Activated CD4-positive, alpha-beta memory T cell treated with anti-CD3 and anti-CD28 coated beads, Interleukin-2, amount 10 ng/mL, durations not matched to agents 7 days and 5 days (primary cell): ENCODE measurements at places on chromosomes 12 and 14. TPM values are rescaled to one million over a fixed set of nuclear protein-coding genes. Genes with fewer than 3 reads are reported as not detected.

The EFS gene
- not detected for total RNA-seq

DNA sequence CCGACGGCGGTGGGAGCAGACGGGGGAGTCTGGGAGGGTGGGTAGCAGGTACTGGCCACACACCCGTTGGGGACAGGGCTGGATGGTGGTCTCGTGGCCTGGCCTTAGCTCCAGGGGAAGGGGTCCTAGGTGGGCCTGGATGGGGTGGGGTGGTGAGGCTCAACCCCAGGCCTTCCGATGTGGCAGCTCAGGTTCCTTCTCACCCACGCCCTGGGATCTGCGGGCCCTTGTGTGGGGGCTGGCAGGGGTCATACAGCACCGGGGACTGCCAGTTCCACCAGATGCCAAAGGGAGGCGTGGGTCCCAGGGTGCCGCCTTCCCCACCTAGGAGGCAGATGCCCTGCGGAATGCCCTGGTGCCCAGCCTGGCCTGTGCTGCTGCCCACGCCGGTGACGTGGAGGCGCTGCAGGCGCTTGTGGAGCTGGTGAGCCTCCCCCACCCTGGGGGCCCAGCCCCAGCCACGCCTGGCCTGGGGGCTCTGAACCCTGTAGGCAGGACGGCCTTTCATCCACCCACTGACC is 21.0 kb downstream of the ASPG start:
- H3K27ac ChIP-seq, result no peak overlapping the region
- no peak overlapping the region for H3K4me3 ChIP-seq
- no peaks in the 10 kb centered on the region for H3K4me1 ChIP-seq

DNA sequence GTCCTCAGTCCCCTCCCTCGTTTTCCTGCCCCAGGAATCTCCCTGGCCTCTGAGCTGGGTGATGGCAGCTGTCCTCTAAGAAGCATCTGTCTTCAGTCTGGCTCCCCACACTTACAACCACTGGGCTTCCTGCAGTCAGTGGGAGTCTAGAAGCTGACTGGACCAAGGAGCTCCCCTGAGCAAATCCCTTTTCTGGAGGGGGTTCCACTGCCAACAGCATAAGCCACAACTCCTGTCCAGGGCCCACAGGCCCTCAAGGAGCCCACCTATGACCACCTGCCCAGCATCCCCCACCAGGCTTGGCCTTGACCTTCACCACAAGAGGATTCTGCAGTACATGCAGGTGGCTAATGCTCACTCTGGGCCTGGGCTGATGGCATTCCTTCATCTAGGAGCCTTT is 4.1 kb downstream of the RDH16 start:
- H3K27ac ChIP-seq, result no peak overlapping the region
- no peaks in the 10 kb centered on the region for H3K36me3 ChIP-seq
- no peak overlapping the region for H3K4me3 ChIP-seq
- no peak for DNase-seq
- H3K27me3 ChIP-seq, result no peaks in the 10 kb centered on the region
- no peaks in the 10 kb centered on the region for H3K4me1 ChIP-seq

GRCh38 chr12:12451098-12451497 is 94.2 kb downstream of the BORCS5 start:
- H3K36me3 ChIP-seq, result peaks cover 32% of the 10 kb centered on the region
- no peak overlapping the region for H3K27ac ChIP-seq
- DNase-seq, result no peak
- no peaks in the 10 kb centered on the region for H3K27me3 ChIP-seq
- H3K4me1 ChIP-seq, result peaks cover 35% of the 10 kb centered on the region

DNA sequence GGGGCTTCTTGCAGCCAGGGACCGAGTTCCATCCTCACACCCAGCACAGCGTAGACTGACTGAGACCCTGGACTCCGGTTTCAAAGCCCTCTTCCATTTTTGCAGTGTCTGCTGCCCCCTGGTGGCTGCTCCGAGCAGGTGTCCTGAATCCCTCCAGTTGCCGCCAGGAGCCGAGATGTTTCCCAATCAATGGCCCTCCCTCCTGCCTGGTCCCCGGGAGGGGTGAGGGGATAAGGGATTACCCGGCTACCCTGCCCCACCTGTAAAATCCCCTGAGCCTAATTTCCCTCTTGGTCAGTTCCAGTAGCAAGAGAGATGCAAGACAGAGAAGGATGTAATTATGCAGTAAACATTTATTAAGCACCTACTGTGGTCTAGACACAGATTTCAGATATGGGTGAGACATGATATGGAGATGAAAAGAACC is 55.0 kb downstream of the PHETA1 start:
- no peaks in the 10 kb centered on the region for H3K4me1 ChIP-seq
- H3K27me3 ChIP-seq, result peaks cover 5% of the 10 kb centered on the region
- no peak overlapping the region for H3K4me3 ChIP-seq
- peak; percentile 63 for DNase-seq
- H3K36me3 ChIP-seq, result no peaks in the 10 kb centered on the region
- H3K27ac ChIP-seq, result no peak overlapping the region

DNA sequence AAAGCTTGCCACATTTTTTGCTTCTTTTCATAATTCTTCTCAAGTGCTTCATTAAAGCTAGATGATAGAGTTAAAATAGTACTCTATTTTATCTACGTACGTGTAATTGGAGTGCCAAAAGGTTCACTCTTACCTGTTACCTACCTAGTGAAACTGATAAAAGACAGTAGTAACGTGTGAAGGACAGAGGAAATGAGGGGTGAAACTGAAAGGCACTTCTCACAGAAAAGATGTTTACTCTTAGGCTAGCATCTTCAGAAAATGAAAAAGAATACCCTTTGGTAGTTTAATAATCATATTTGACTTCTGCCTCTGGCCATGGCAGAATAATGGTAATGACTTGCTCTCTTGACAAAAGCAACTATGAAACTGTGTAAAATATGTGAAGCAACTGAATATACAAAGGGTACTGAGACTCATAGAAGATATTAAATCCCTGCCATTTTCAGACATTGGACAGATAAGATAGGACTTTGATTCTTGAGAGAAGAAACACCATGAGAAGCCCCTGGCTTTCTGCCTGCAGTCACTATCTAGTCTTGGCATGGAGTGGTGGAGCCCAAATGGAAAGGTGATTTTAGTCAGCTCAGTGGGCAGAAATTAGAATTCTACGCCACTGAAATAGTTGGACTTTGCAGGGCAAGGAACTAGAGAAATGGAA is 6.3 kb upstream of the EVL start:
- H3K4me1 ChIP-seq, result peaks cover 68% of the 10 kb centered on the region
- DNase-seq, result no peak
- H3K36me3 ChIP-seq, result peaks cover 6% of the 10 kb centered on the region

DNA sequence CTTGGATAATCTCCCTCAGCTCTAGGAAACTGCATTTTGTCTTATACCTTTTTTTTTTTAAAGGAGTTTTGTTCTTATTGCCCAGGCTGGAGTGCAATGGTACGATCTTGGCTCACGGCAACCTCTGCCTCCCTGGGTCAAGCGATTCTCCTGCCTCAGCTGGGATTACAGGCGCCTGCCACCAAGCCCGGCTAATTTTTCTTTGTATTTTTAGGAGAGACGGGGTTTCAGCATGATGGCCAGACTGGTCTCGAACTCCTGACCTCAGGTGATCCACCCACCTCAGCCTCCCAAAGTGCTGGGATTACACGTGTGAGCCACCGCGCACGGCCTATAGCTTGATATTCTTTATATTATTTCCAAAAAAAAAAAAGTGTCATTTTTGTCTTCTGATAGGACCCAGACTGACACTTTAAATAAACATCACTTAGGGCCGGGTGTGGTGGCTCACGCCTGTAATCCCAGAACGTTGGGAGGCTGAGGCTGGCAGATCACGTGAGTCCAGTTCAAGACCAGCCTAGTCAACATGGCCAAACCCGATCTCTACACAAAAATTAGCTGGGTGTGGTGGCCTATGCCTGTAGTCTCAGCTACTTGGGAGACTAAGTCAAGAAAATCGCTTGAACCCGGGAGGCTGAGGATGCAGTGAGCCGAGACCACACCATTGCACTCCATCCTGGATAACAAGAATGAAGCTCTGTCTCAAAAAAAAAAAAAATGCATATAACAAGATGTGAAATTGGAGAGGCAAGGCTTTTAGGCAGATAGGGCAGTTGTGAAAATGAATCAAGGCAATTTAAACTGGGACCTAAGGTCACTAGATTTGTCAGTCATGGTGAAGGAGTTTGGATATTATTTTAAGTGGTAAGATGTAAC is 18.4 kb downstream of the SLC2A3 start:
- peaks cover 42% of the 10 kb centered on the region for H3K4me1 ChIP-seq
- H3K27me3 ChIP-seq, result no peaks in the 10 kb centered on the region
- H3K27ac ChIP-seq, result no peak overlapping the region
- no peak overlapping the region for H3K4me3 ChIP-seq

GRCh38 chr12:89836026-89836425 is 127.4 kb upstream of the ATP2B1 start:
- H3K4me1 ChIP-seq, result no peaks in the 10 kb centered on the region
- H3K27ac ChIP-seq, result no peak overlapping the region
- no peaks in the 10 kb centered on the region for H3K27me3 ChIP-seq

The CLEC14A gene
- not detected for total RNA-seq

DNA sequence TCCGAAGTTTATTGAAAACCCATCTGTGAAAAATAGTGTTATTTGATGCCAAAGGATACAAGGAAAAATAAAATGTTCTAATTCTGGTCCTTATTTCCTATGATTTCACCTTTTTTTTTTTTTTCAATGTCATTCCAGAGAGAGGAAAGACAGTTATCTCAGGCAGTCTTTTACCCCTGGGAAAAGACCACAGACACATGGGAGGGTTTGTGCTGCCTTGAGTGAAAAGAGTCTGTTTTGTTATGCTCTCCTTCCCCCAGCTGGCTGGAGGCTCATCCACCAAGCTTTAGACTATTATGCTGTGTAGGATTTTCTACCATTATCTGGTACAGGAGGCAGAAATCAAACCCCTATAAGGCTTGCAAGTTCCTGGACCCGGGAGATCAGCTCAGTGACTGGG is 151.8 kb downstream of the CRADD start:
- H3K27ac ChIP-seq, result no peak overlapping the region
- DNase-seq, result no peak
- H3K27me3 ChIP-seq, result no peaks in the 10 kb centered on the region
- no peak overlapping the region for H3K4me3 ChIP-seq
- no peaks in the 10 kb centered on the region for H3K36me3 ChIP-seq

The ASPG gene
- total RNA-seq, result not detected

GRCh38 chr12:101653030-101653429 is 44.4 kb upstream of the CHPT1 start:
- no peaks in the 10 kb centered on the region for H3K36me3 ChIP-seq
- H3K27ac ChIP-seq, result no peak overlapping the region
- DNase-seq, result no peak
- no peak overlapping the region for H3K4me3 ChIP-seq
- H3K27me3 ChIP-seq, result peaks cover 16% of the 10 kb centered on the region

- H3K4me3 ChIP-seq, result no peak overlapping the region
- peaks cover 1% of the 10 kb centered on the region for H3K4me1 ChIP-seq
- no peak for DNase-seq
- no peak overlapping the region for H3K27ac ChIP-seq
Observed at GRCh38 chr12:91432089-91432488, 249.5 kb upstream of the DCN start.

The KIF5A gene
- total RNA-seq, result 0.93 TPM

GRCh38 chr14:91332986-91333649 is 84.5 kb downstream of the CCDC88C start:
- H3K27me3 ChIP-seq, result no peaks in the 10 kb centered on the region
- H3K4me3 ChIP-seq, result no peak overlapping the region
- no peak for DNase-seq
- peaks cover 45% of the 10 kb centered on the region for H3K4me1 ChIP-seq
- peak overlapping the region; percentile 72 for H3K27ac ChIP-seq

DNA sequence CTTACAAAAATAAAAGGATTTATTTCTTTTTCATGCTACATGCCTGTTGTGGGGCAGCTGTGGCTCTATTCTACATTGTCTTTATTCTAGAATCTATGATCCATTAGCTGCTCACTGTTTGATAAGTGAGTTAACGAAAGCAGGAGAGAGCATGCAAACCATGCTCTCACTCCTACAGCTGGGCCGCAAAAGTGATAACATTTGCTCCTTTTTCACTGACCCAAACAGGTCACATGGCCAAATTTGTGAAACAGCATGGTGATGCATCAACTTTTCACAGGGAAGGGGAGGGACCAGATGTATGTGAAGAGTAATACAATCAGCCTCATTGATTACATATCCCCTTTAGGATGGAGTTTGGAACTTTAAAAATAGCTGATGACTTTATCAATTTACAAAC is 456.9 kb upstream of the SYT1 start:
- DNase-seq, result no peak
- H3K36me3 ChIP-seq, result no peaks in the 10 kb centered on the region
- no peak overlapping the region for H3K27ac ChIP-seq

DNA sequence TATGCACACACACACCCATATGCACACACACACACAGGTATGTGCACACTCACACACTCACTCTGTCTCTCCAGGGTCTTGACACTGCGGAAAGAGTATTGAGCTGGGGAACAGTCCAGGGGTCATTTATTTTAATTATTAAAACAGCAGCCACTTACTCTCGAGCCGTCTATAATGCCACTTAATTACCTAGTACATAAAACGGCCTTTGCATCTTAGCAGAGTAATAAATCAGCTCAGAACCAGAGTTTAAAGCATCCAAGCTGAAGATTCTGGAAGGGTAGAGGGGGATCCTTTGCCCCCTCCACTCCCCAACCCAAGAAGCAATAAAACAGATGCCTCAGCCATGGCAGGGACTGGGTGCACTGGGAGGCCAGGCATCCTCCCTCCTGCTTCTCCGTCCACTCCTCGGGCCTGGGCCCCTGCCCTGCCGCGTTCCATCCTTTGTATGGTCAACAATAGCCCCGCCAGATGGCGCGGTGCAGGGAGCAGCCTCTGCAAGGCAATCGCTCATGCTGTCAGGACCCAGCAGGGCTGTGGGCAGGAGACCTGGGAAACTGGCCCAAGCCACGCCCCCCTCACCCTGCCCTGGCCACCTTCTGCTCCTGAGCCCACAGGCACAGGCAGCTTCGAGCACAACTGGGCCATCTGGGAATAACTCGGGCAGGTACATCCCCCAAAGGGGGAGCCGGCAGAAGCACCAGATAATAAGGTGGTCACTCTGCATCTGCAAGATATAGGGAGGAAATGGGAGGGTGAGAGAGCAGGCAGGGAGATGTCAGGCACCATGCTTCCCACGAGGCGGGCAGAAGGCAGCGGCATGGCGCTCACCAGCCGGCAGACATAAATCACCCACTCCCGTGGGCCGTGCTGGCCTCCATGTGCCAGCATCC is 40.9 kb downstream of the CCDC85C start:
- no peaks in the 10 kb centered on the region for H3K27me3 ChIP-seq
- H3K36me3 ChIP-seq, result no peaks in the 10 kb centered on the region
- no peaks in the 10 kb centered on the region for H3K4me1 ChIP-seq
- H3K27ac ChIP-seq, result no peak overlapping the region
- H3K4me3 ChIP-seq, result no peak overlapping the region
